ENCODE measurements at places on chromosomes 2 and 18. TPM values are rescaled to one million over a fixed set of nuclear protein-coding genes. Genes with fewer than 3 reads are reported as not detected.

GRCh38 chr2:48685126-48685525 lies 67.5 kb downstream of the GTF2A1L start:
- DNase-seq: no peak

DNA sequence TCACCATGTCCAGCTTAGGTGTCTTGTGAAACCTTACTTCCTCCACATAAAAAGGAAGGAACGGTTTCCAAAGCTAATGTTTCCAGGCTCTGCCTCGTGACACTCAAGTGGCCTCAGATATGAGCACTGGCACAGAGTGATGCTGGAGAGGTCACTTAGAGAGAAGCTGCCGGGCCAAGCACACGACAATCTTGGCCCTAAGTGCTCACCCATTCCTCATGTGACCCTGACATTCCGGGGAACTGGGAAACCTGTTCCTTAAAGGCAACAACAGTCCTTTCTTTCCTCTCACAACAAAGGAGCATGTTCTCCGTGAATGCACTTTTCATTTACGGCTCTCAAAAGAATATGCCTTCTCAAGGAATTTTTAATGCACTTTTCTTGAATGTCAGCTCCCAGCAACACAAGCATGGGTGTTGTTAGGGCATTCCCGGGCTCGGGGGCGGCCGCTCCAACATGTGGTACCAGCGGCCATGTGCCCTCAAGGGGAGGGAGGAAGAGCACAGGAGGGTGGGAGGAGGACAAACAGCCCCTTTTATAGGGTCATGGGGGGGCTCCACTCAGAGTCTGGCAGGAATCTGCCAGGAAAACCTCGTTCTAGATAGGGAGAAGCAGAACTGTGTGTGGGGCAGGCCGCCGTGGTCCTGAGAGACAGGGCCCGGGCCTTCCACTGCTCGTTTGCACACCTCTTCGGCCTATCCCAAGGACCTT lies 118.6 kb downstream of the MBP start:
- DNase-seq: no peak

GRCh38 chr2:206442833-206443734 lies at the start of gene ADAM23:
Gene ADAM23, plus strand, starts transcription at chr2:206443532. Its CDS starts 335 bp downstream, at chr2:206443867.
- peak; percentile 83 for DNase-seq

Gene NTSR2
- not detected for total RNA-seq

GRCh38 chr2:102027036-102027980 lies 35.5 kb downstream of the IL1R2 start:
- peak; percentile 22 for DNase-seq

DNA sequence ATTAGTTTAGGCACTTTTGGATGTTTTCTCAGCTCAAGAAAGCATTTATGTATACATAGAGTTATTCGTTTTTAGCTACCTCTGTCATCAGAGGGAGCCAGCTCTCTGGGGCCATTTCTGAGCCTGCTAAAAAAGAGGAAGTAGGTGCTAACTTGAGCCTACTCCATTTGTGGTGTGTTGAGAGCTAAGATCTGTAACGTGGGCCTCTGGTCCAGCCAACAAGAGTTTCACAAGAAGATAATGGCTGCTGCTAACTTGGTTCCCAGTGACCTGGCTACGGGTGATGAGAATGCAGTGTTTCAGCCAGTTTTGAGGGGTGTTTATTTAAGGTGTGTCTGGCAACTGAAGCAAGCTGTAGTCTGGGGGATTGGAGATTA lies 182.5 kb downstream of the PRKCE start:
- no peak for DNase-seq

DNA sequence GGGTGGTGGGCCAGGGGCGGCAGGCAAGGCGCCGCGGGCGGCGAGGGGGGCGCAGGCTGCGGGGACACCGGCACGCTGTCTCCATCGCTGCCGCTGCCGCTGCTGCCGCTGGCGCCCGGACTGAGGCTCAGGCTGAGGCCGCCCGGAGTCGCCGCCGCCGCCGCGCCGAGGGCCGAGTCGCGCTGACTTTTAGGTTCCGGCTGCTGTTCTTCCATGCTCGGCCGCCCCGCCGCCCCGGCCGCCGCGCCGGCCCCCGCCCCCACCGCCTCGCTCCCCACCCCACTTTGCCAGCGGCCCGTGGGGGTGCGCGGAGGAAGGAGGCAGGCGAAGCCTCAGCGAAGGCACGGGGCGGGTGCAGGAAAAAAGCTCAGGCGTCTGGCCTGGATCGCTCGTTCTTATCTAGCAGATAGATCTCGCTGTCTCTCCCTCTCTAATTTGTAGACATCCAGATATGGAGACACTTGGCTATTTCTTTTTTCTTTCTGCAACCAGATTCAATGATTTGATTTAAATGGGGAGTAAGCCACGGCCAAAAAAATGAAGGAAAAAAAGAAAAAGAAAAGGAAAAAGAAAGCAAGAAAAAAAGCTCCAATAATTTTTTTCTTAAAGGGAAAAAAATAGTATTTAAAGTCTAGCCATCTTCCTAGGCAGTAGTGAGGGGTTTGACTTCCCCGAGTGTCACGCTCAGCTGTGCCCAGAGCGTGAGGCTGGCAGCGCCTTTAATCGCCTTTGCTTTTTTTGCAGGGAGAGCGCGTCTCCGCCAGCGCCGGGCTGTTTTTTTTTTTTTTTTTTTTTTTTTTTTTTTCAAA lies at the start of gene EN1:
TSS of gene EN1 (minus strand) at position 696 of the 809 bp plus-strand sequence. CDS start at position 215, 481 bp downstream.
- DNase-seq: no peak

DNA sequence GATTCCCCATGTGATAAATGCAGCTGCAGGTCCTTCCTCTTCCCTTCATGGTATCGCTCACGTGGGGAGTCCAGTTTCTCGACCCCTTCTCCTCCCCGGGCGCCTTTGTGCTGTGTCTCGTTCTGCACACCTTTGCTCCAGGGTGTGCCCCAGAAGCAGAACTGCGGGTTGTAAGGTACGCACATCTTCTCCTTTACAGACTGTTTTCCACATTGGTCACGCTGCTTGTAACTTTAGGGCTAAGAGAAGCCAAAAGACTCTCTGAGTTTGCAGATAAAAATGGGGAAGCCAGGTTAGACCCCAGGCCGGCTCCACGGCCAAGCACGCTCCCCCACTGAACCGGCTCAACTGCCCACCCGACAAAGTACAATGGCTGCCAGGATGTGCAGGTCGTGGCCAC lies 45.9 kb upstream of the TFCP2L1 start:
- no peak for DNase-seq

GRCh38 chr2:186554429-186554828 lies 35.4 kb upstream of the ITGAV start:
- DNase-seq: no peak

Gene MGAT5
- total RNA-seq: 98.0 TPM

Gene TNFRSF11A
- total RNA-seq: 0.08 TPM

- DNase-seq: no peak
These were observed 248.9 kb downstream of the ANAPC1 start for GRCh38 chr2:111634995-111635538.

Gene ELOA2
- 0.06 TPM for total RNA-seq

DNA sequence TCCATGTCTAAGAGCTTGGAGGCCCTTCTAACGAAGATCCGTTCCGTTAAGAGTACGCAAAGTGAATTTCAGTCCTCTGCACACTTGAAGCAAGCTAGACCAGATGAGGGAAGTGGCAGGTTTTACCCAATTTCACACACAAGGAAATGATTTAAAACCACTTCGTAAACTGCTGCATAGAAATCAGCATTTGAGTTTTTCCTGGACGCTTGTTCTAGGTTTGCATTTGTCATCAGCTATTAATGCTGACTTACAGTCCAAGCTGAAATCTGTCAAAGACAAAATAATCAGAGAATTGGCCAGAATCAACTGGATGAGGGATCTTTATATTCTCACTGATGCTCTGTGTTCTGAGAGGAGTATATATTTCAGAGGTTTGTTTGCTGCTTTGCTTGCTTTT lies 117.6 kb upstream of the RASGRP3 start:
- no peak for DNase-seq

- DNase-seq: peak; percentile 99
These were observed 50.8 kb downstream of the DNMT3A start for GRCh38 chr2:25290811-25291495.

GRCh38 chr2:156399950-156400705 lies 36.1 kb upstream of the GPD2 start:
- peak; percentile 69 for DNase-seq

Gene MOCOS
- not detected for total RNA-seq

DNA sequence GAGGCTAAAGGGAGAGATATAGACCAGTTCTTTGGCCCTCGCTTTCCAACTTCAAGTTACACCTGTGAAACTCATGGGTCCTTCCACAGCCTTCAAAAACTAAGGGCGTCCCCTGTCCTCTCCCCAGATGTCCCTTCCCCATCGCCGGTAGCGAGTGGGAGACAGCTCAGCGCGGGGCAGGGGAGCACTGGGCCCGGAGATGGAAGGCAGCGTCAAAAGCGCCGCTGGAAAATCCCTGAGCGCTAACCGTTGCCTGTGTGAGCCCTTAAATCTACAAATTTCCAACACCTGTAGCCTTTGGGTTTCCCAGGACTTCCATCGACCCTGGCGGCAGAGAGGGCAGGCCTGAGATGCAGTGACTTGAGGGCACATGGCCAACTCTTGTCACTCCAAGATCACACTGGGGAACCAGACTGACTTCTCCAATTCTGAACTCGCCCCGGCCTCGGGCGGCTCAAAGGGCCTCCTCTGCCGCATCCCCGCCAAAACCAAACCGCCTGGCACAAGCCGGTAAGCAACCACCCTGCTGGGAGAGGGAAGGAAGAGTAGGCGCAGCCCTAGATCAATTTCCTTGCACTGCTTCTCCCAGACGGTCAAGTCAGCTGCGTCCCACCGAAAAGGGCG lies 879 bp upstream of the EPAS1 start:
- DNase-seq: no peak

- DNase-seq: peak; percentile 15
These were observed 90.3 kb upstream of the MAP3K20 start for GRCh38 chr2:172985139-172985892.

DNA sequence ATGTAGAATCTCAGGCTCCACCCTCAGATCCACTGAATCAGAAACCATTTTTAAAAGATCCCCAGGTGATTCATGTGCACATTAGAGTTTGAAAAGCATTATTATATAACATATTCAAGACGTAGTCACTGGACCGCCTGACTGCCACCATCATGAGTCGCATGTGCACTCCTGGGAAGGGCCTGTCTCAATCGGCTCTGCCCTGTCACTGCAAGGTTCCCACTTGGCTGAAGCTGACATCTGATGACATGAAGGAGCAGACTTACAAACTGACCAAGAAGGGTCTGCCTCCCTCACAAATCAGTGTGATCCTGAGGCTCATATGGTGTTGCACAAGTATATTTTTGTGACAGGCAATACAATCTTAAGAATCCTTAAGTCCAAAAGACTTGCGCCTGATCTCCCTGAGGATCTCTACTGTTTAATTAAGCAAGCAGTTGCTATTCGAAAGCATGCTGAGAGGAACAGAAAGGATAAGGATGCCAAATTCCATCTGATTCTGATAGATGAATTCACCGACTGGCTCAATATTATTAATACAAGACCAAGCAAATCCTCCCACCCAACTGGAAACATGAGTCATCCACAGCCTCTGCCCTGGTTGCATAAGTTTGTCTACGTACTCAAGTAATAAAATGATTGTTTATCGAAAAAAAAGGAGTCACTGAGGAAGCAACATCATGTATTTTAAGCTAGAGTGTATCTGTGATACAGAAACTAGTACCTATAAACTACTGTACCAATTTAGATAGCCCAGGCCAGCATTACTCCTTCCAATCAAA lies 26.2 kb downstream of the ATAD2B start:
- DNase-seq: no peak

GRCh38 chr18:79558196-79558932 lies 121.2 kb upstream of the CTDP1 start:
- no peak for DNase-seq

DNA sequence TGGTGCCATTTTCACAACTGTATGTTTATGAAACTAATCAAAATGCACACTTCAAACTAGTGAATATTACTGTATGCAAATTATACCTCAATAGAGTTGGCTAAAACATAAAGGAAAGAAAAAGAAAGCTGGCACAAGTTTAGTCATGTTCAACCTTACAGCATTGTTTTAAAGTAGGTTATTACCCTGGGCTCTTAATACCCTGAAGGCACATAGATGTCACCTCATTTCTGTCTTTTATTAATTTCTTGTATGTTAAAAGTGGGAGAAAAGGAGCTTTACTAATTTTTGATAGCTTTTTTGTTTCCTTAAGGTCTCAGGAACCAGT lies 32.7 kb downstream of the TMEM131 start:
- no peak for DNase-seq

Gene ANKRD53
- total RNA-seq: 0.36 TPM

Gene FEV
- total RNA-seq: not detected

DNA sequence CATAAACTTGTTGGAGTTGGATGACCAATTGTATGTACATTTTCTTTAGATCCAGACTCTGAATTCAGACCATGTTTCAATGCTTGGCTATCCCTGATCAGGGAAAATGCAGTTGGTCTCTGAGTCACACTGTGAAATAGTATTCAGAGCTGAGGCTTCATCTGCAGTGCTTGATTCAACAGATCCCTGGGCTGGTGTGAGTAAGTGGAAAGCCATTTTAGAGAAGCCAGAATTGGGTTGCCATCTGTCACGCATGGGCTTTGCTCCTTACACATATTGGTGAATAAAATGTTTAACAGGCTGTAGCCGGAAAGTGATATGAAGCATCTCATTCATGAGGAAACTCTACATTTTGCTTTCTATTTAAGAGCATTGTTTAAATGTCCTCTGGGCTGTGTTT lies 50.0 kb upstream of the ACYP2 start:
- peak; percentile 31 for DNase-seq

DNA sequence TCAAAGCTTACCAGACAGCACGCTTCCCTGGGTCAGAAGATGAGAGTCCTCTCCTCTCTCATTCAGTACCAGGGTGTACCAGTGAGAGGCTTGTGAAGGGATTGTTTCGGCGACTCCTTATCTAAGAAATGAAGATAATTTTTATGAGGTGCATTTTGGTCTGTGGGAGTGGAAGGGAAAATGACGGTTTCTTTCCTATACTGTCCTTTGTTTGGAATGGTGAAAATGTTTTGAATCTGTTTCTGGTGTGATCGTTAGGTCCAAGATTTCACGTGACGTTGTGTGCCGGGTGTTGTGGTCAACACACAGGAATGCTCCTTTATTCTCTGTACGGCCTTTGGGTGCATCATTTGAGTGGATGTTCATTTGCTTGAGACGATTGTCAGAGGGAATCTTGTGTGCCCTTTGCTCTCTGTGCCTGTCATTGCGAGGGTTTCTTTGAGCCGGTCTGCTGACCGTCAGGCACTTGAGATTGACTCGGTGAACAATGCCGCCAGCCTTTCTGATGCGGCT lies 183.5 kb downstream of the AGAP1 start:
- DNase-seq: no peak

GRCh38 chr2:106667478-106668070 lies 180.4 kb downstream of the CD8B2 start:
- DNase-seq: no peak

Gene IL1A
- total RNA-seq: not detected

Gene SCN3A
- 6.1 TPM for total RNA-seq

Gene MLPH
- not detected for total RNA-seq

DNA sequence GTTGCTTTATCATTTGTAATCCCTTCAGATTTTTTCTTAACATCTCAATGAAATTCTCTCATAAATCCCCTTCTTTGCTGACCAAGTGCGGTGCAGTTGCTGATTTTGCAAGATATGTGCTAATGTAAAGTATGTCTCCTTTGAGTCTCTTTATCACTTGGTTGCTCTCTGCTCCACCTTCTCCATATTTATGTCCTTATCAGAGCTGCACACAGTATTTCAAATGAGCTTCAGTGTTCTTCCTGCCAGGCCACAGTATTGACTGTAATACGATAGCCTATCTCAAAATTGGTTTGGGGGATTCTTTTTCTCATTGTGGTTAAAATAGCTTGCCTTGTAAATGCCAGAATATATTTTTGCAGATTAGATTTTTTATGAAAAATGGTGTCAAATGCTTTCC lies 32.2 kb downstream of the MAIP1 start:
- peak; percentile 38 for DNase-seq

All from SJCRH30 (cell line).